ENCODE measurements at places on chromosomes 12 and 14.

DNA sequence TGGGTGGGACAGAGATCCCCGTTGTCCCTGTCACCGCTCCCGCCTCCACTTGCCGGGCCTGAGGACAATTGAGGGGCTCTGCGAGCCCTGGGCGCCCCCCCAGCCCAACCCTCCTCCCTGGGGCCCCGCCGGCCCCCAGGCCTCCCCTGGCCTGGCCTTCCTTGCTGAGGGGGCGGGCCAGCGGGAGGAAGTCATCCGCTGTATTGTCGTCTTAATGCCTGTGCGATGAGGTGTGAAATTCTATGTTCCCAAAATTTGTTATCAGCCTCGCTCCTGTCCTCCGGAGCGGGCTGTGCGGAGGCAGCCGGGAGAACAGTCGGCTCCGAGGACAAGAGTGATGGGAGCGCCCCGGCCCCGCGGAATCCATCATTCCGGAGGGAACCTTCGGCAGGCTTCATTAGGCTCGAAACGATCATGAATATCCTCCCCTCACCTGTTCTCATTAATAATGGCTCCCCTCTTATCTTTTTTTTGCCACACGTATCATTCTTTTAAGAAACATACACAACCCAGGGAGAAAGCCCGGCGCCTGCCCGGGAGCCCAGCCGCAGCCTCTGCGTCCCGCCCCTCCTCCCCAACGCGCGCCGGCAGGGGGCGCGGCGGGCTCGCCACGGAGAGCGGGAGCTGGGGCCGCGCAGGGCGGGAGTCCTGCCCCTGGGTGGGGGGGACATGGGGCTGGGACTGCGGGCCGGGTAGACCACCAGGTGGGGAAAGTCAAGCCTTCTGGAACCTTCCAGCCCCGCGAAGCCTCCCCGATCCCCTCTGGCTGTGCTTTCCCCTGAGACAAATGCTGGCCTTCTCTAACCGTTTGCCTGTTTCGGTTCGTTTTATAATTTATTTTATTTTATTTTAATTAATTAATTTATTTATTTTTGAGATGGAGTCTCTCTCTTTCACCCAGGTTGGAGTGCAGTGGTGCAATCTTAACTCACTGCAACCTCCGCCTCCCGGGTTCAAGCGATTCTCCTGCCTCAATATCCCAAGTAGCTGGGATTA, 17.1 kb upstream of the DLK1 start:
- DNase-seq: no peak

GRCh38 chr14:72815430-72815829, 78.5 kb downstream of the DPF3 start:
- no peak for DNase-seq

GRCh38 chr14:91585856-91586255, 75.7 kb upstream of the PPP4R3A start:
- no peak for DNase-seq

DNA sequence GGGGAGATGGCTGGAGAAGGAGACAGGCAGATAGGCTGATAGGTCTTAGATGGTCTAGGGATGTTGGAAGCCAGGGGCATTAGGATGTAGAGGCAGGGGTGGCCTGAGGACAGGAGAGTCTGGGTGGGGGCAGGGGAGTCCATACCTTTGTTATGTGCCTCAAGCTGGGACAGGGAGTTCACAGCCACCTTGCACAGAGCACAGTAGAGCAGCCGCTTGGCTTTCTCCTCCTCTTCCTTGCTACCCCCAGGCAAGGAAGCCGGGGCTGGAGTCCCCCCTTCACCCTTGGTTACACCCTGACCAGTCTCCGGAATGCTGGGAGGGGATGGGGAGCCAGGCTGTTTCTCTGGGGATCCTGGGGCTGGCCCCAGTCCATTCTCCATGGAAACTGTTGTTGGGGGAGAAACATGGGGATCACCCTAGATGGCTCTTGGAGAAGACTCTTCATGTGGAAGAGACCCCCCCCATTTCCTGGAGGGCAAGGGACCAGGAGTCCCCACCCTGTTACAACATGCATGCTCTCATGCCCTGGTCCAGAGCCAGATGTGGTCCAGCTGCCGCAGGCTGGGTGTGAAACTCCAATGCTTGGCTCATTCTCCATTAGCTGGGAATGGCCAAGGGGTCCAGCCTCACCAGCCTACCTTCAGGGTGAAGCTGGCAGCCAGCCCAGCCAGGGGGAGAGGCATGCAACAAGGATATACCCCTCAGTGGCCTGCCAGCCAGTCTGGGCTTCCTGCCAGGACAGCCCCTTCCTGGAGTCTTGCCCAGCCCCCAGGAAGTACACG, 7.2 kb upstream of the GPR84 start:
- no peak for DNase-seq

GRCh38 chr14:81927070-81927469, 393.4 kb upstream of the SEL1L start:
- no peak for DNase-seq

DNA sequence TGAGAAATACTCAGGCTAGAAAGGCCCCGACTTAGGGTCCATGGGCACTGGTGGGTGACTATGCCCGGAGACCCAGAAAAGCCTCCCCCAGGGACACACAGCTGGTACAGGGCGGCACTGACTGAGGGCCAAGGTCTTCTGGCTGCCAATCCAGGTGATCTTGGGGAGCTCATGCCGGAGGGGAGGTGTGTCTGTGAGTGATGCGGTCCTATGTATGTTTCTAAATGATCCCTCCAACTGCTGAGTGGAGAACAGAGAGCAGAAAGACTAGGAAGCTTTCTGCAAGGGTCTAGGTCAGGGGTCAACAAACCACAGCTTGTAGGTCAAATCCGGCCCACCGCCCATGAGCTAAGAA, 391 bp downstream of the SERPINA4 start:
- no peak for DNase-seq

- no peak for DNase-seq
Observed at GRCh38 chr12:97757481-97758193, 295.0 kb downstream of the RMST start.

GRCh38 chr12:75698052-75698451, 186.6 kb upstream of the KRR1 start:
- DNase-seq: no peak

DNA sequence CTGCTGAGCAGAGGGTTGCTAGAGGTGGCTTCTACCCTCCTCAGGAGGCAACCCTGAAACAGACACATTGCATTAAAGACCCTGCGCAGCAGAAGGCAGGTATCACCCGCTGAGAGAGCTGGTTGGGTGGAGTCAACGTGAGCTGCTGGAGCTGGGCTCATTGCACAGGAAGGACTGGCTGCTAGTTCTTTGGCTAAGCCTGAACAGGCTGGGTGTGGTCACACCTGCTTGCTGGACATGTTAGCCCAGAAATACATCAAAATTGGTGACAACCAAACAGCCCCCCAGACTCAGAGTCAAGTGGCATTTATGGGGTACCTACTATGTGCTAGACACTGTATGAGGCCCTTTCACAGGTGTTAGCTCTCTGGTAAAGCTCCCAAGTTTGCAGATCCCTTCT, 33.8 kb upstream of the IRF2BPL start:
- DNase-seq: no peak

DNA sequence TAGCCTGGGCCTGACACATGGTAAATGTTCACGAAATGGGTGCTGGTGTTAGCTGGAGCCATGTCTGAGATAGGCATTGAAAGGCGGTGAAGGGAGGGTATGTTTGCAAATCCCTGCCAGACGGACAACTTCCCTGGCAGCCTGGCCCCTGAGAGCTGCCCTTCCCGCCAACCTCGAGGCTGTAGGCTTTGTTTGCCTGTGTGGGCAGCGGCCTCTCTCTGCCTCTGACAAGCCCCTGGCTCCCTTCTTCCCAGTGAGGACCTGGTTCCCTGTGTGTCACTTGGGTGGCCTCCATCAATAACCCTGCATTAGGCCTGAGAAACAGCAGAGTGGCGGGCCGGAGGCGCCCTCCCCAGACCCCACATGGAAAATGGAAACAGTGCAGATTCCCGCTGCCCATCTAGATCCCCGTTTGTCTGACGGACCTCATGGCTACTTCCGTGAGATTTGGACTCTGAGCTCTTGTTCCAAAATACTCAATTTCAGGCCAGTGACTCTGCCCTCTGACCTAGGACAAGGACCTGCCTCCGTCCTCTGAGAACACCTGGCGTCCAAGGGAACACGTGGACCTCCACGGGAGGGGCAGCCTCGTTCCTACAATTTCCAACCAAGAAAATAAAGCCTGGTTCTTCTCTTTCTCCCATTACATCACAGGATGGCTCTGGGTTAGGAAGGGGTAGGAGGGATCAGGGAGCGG, 325.5 kb downstream of the DPF3 start:
- no peak for DNase-seq

DNA sequence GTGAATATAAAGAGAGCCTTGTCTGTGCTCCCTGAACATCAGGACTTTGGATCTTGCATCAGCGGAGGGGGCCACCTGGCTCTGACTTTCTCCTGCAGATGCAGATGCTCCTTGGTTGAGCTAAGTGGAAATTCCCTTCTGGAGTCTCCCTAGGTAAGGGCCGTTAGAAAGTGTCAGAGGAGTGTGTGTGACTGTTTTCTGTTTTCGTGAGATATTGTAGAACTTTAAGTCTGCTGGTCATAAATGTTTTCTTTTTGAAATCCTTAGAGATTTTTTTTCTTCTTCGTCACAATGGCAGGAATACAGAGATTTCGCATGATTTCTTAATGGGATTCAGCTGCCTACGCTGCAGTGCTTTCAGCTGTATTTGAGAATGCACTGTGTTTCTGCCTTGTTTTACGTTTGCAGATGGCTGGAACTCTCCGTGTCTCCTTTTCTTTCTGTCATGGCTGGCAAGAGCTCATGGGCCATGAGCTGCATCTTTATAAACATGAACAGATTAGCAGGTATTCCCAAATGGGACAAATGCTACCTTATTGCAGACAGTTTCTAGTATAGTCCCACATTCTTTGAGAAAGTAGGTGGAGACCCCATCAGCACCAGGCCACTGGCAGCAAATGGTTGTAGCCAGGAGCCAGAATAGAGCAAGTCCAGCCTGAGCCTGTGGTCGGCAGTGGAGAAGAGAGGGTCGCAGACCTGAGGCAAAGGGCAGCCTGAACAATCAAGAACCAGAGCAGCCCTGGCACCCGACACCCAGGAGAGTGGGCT, 76.2 kb upstream of the FRMD6 start:
- DNase-seq: no peak

DNA sequence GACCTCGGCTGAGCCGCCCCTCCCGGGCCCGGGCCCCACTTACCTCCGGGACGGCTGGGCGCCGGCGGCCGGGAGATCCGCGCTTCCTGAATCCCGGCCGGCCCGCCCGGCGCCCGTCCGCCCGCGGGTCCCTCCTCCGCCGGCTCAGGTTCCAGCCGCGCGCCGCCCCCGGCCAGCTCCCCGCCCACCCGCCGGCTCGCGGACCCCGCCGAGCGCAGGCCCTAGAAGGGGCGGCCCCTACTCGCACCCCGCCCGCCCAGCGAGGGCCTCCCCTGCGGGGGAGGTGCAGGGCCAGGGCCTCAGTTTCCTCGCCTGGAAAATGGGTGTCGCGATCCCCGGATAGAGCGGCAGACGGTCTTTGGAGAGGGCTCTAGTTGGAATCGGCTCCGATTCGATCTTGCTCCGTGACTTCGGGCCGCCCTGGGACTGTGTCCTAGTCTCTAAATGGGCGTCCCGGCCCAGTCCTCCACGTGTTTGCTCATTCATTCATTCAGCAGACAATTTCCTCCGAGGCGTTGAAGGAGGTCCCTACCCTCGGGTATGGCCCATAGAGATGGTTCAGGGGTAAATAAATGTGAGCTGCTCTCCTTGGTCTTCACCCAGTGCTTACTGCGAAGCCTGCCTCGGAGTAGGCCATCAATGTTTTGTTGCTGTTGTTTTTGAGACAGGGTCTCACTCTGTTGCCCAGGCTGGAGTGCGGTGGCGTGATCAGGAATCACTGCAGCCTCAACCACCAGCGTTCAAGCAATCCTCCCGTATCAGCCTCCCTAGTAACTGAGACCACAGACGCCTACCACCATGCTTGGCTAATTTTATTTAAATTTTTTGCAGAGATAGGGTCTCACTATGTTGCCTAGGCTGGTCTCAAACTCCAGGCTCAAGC, at the start of gene TRPV4:
TRPV4 (minus strand) TSS at position 92 of the 883 bp plus-strand sequence. CDS start 18,602 bp downstream, outside the sequence.
- DNase-seq: no peak

DNA sequence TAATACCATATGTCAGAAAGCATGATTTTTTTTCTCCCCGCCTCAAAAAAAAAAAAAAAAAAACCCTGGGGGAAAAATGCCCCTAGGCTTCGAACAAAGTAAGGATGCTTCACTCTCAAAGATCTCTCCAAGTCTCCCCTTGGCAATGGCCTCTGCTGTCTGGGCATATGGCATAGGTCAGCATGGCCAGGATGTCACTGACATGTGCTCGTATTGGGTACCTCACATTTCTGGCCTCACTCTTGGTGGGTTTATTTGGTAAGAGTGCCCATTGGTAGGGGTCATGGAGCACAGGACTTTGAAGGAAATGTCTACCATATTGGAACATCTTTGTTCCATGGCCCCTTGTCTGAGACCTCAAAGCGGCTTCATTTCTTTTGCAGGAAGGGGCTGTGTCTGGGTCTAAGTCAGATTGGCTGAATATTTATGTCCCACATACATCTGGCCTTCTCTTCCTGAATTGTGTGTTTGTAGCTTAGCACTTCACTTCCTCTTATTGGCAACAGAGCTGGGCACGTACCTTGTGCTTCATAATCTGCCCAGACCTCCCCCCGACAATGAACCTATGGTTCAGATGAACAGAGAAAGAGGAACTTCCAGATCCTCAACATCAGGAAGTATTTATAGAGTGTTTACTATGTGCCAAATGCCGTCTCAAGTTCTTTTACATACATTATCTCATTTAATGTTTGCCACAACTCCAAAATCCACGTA, 36.3 kb upstream of the OAS1 start:
- no peak for DNase-seq

GRCh38 chr14:20314026-20314425, 8.3 kb upstream of the TTC5 start:
- no peak for DNase-seq

All from glomerular endothelial cell (primary cell).